ENCODE measurements at places on chromosomes 5 and 9.

DNA sequence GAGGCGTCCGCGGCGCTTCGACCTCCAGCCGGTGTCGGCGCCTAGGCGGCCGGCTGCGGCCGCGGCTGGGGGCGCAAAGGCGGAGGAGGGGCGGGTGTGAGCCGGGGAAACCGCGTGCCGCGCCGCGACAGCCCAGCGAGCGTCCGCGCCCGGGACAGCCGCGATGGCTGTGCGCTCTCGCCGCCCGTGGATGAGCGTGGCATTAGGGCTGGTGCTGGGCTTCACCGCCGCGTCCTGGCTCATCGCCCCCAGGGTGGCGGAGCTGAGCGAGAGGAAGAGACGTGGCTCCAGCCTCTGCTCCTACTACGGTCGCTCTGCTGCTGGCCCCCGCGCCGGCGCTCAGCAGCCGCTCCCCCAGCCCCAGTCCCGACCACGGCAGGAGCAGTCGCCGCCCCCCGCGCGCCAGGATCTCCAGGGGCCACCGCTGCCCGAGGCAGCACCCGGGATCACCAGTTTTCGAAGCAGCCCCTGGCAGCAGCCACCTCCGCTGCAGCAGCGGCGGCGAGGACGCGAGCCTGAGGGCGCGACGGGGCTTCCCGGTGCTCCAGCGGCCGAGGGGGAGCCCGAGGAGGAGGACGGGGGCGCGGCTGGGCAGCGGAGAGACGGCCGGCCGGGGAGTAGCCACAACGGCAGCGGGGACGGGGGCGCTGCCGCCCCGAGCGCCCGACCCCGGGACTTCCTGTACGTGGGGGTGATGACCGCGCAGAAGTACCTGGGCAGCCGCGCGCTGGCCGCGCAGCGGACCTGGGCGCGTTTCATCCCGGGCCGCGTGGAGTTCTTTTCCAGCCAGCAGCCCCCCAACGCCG is 605 bp downstream of the CHSY3 start:
- no peak for DNase-seq

DNA sequence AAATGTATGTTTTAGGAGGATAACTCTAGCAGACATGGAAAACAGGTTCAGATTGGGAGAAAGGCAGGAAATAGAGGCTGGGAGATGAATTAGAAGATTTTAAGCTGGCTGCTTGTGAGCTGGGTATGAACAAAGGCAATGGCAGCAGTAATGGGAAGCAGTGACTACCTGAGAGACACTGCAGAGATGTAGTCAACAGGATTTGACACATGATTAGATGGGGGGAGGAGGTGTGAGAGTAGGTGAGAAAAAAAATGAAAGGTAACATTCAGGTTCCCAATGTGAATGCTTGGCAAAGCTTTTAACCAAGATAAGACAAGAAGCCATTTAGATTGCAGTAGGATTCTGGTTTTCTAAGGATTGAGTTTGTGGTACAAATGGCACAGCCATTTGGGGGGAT is 22.8 kb upstream of the IFNE start:
- DNase-seq, result no peak

DNA sequence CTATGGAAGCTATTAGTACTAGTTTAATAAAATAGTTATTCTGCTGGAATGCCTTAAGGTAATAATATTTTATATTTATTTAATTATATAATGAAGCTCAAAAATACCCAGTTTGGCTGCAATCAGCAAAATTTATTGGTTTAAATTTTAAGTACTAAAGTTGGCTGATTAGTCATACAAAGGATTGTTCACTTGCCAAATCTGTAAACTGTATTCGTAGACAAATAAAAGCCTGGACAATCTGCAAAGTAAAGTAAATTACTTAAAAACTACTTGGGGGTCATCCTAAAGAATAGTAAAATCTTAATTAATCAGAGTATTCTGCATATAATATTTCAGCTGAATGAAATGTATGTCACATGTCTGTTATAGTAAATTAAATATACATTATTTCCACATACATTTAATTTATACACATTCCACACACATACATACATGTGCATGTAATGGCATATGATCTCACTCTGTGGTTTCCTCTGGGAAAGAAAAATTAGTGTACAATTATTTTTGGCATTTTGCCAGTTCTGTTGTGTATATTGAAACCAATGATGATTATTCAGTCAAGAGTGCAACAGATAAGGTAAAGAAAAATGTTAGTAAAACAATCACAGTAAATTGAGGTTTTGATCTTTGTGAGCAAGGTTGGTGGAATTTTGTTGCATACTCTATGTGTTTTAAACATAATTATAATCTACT is 455.9 kb downstream of the CDH9 start:
- DNase-seq, result no peak

- DNase-seq, result no peak
Observed at GRCh38 chr5:151694035-151694485, 7.3 kb upstream of the SPARC start.

GRCh38 chr9:103296189-103296588 is 301.1 kb downstream of the CYLC2 start:
- no peak for DNase-seq

- no peak for DNase-seq
Observed at GRCh38 chr9:128340691-128341434, 536 bp downstream of the SLC27A4 start.

GRCh38 chr5:29277642-29278041 is 1915.8 kb upstream of the CDH6 start:
- DNase-seq, result no peak

- DNase-seq, result no peak
Observed at GRCh38 chr9:77978086-77978781, 53.4 kb downstream of the GNAQ start.

- DNase-seq, result no peak
Observed at GRCh38 chr5:88673253-88674105, 209.5 kb downstream of the MEF2C start.

GRCh38 chr5:164188733-164189148 is 683.3 kb downstream of the MAT2B start:
- no peak for DNase-seq

DNA sequence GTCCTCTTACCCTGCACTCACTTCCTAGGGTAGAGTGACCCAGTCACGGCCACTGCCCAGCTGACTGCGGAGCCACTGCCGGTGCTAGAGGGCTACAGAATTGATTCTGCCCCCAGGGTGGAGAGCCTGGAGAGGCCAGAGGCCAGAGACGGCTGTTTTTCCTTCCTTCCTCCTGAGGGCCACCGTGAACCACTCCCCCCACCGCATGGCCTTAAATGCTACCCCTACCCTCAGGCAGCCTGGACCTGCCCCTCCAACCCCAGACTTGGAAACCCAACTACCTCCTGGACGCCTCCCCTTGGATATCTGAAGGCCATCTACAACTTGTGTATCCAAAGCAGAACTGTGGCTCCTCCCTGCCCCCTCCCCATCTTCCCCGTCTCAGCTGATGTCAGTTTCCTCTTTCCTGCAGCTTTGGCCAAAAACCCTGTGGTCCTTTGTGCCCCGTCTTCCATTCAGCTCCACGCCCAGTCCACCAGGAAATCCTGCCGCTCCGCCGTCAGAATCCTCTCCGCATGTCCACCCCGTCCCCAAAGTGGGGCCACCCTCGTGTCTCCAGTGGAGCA is 16.3 kb downstream of the SH2D3C start:
- no peak for DNase-seq

- no peak for DNase-seq
Observed at GRCh38 chr5:177041936-177042335, 19.4 kb downstream of the ZNF346 start.

- DNase-seq, result no peak
Observed at GRCh38 chr5:116402235-116402634, 172.4 kb downstream of the SEMA6A start.

DNA sequence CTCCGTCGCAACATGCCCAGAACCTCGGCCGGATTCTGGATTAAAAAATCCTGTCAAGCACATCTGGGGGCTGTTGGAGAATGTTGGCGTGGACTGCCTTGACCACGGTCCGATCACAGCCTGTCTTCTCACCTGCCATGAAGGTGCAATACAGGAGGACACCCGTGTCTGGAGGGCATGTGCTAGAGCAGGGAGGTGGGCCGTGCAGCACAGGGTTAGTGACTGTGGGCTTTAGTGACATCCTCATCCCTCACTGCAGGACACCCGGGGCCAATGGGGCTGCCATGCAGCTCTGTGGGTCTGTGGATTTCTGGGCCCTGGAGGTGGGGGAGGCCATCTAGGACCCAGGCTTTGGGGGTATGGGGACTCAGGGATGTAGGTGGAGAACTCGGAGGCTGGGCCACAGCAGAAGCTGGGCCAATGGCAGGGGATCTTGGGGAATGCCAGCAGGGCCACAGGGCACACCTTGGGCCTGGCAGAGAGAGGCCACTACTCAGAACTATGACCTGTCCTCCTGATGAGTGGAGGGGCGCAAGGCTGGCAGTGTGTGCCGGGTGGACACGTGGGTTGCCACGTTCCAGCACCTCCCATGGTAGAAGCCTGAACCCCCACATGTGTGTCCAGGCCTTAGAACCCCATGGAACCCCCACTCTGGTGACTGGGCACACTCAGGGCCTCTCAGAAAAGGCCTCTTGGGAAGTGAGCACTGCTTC is 23.3 kb downstream of the ZDHHC11B start:
- no peak for DNase-seq

DNA sequence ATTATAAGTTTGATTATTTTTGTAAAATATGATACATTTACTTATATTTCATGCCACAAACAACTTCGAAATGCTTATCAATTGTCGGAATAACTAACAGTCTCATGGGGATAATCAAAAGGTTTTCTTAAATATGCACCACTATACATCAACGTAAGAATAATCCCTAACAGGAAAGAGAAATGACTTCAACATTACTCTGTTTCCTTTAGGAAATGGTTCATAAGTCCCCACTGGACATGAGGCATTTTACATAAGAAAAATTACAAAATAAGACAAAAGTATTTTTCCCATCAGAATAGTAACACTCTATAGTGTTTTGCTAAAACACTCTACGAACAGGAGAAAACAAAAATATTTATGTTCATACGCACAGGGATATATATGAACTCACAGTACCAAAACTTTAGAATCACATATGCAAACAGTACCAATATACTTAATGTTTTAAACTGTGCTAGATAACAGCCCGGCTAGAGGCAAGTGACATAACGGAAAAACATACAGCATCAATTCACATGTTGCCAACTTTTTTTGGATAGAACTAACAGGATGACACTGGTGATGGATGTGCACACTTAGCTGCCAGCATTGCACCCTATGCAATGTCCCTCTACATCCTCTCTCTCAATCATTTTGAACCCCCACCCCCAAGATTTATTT is 120.5 kb downstream of the NFIB start:
- no peak for DNase-seq

GRCh38 chr5:78804995-78805394 is 156.4 kb upstream of the LHFPL2 start:
- no peak for DNase-seq

DNA sequence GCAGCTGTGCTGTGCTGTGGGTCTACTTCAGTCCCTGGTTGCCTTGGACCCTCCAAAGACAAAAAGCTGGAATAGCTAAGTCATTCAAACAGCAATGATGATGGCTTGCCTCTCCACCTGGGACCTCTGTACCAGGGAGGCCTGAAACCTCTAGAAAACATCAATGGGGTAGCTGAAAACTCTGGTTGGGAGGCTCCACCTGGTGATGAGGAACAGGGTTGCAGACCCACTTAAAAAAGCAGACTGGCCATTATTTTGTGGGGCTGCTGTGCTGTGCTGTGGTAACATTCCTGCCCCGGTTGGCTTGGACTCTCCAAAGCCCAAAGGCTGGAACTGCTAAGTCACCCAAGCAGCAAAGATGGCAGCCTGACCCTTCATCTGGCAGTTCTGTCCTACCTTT is 839.3 kb upstream of the ARRDC3 start:
- no peak for DNase-seq

GRCh38 chr5:64273276-64273675 is 107.6 kb downstream of the RNF180 start:
- DNase-seq, result no peak

DNA sequence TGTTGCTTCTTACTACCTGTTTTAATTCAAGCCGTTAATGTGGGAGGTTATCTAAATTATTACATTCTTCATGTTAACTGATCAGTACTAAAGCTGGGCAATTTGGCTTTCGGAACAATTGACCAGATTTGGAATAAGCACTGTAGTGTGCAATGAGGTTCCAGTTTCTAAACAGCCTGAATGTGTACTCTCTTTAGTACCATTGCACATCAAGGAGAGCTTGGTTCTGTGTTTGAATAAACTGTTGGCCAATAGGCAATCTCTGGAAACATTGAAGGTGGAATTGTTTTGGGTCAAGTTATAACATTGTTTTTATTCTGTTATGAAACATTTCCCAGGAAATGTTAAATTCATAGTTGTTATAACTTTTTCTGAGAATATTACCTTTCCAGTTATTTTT is 105.2 kb downstream of the PBX3 start:
- DNase-seq, result no peak

DNA sequence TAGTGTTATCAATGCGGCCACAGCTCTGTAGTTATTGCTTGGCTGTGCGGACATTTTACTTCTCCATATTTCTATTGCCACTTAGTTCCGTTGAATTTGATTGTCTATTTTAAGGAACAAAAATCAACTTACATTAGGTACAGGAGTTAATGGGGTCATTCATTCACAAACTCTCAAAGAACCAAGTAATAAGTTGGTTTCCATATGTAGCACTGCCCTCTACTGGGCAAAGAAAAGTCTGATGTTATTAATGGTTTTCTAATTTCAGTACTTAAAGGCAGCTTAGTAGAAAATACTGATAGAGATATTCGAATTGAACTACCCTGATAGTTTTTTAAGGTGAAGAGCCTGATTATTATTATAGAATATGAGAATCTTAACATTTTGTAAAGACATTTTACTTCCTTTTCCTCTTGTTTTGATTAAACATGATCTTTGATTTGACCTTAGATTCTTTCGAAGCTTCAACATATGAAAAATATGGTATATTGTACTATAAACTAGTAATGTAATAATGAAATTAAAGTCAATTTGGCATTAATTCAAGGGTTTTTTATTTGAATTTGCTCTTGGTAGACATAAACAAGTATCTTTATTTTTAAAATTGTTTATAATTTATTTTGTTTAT is 119.5 kb upstream of the CTNND2 start:
- no peak for DNase-seq

DNA sequence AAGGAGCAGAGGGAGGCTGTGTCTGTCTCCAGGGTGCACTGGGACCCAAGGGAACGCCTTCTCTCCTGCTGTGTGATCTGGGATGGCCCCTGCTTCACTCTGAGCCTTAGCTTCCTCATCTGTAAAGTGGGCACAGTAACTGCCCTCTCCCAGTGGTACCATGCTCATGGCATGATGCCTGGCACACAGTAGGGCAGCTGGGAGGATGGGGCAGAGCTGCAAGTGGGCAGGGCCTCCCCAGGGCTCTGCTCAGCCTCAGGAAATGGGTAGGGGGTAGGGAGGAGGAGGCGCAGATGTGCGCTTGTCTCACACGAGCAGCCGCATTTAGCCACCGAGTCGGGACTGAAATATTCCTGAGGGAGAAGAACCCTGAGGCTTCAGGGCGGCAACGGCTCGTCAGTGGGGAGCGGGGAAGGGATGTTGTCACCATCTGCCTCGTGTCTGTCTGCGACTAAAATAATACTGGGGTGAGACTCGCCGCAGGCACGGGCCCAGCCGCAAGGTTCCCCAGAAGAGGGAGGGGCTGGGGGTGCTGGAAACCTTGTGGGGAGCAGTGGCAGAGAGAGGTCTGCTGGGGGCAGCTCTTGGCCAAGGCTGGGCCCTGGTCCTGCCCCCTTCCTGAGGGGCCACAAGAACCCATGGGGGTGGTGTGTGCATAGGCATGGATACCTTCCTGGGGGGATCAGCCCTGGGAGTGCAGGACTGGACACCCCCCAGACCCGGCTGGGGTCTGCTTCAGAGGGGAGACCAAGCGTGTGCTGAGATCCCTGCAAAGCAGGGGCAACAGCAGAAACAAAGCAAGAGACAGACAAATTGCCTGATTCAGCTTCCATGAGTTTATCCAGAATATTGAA is 55.2 kb upstream of the PSD2 start:
- DNase-seq, result no peak
